ENCODE measurements at places on chromosomes 12 and 14. TPM values are rescaled to one million over a fixed set of nuclear protein-coding genes. Genes with fewer than 3 reads are reported as not detected.

GRCh38 chr14:95769976-95770375, 56.1 kb upstream of the TCL1A start:
- no peak overlapping the region for H3K27ac ChIP-seq
- no peaks in the 10 kb centered on the region for H3K4me1 ChIP-seq
- H3K36me3 ChIP-seq: no peaks in the 10 kb centered on the region

DNA sequence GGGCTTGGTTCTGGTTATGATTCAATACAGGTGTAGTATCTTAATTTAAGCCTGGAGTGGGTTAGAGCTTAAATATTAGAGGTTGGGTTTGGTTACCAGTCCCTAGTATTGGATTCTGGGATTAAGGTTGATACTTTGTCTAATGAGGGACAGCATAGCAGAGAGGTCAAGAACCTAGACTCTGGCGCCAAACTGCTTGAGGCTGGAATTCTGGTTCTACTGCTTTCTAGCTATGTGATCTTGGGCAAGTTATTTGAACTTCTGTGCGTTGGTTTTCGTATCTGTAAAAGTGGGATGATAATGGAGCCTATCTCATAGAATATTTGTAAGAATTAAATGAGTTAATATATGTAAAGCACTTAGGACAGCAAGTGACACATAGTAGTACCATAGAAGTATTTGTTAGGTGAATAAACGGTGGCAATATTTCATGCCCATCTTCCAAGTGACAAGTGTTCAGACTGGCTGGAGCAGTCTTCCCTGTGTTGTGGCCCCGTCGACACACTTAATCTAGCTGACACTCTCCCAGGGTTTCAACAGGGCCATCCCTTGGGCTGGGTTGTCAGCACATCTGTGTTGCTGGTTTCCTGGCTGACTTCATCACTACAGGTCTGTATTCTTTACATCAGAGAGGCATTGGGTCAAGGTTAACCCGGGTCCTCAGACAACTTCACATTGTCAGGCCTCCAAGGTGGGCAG, 3.0 kb downstream of the ENDOU start:
- H3K27me3 ChIP-seq: no peaks in the 10 kb centered on the region
- no peak overlapping the region for H3K27ac ChIP-seq
- DNase-seq: no peak
- H3K4me3 ChIP-seq: no peak overlapping the region
- no peaks in the 10 kb centered on the region for H3K4me1 ChIP-seq
- no peaks in the 10 kb centered on the region for H3K36me3 ChIP-seq

SALL2 gene
- 8.8 TPM for total RNA-seq

- DNase-seq: no peak
- H3K4me1 ChIP-seq: peaks cover 8% of the 10 kb centered on the region
- no peak overlapping the region for H3K4me3 ChIP-seq
- peaks cover 2% of the 10 kb centered on the region for H3K36me3 ChIP-seq
- no peaks in the 10 kb centered on the region for H3K27me3 ChIP-seq
Observed at GRCh38 chr12:55970775-55971174, 3.1 kb upstream of the RAB5B start.

GRCh38 chr14:94697773-94698556, 71.9 kb downstream of the GSC start:
- H3K4me1 ChIP-seq: no peaks in the 10 kb centered on the region
- no peaks in the 10 kb centered on the region for H3K36me3 ChIP-seq
- no peak overlapping the region for H3K4me3 ChIP-seq
- H3K27ac ChIP-seq: no peak overlapping the region
- DNase-seq: no peak
- no peaks in the 10 kb centered on the region for H3K27me3 ChIP-seq
